LHCN-M2 (cell line): ENCODE measurements at places on chromosomes 5 and 9. TPM values are rescaled to one million over a fixed set of nuclear protein-coding genes. Genes with fewer than 3 reads are reported as not detected.
A peak's percentile ranks its signal among the peaks of the same experiment; 100 is the strongest.

The SLC25A2 gene
- total RNA-seq: 0.17 TPM in 1 of 2 replicates, not detected in the other

DNA sequence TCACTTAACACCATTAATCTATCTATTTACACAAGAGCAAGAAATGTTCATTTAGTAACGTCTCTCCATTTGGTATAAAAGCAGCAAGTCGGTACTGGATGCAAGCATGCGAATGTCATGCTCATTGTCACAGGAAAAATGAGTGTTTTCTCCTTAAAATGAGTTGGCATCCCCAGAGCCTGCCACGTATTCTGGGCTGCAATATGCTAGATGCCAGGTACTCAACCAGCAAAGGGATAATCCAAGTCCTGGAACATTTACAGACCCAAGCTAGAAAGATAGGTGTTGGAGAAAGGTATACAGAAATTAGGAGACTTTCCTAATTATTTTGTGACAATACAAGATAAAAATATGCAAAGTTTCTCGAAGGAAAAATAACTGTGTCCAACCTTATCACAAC is 217.5 kb downstream of the EBF1 start:
- no peak for DNase-seq

DNA sequence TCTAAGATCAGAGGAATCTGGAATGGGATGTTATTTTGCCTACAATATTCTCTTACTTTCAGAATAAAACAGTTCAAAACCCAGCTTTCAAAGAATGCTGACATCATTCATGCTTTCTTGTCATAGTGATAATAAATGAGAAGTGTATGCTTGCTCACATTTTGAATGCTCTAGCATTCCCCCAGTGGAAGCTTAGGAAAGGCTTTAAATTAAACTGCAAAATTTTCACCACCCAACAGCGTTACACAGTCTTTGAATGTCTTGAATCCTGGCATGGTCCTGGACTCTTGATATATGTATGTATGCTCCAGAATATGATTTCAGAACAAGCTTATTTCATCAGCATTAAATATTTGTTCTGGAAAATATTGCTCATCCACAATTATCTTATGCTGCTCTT is 964.3 kb upstream of the NUDT12 start:
- no peak for DNase-seq

DNA sequence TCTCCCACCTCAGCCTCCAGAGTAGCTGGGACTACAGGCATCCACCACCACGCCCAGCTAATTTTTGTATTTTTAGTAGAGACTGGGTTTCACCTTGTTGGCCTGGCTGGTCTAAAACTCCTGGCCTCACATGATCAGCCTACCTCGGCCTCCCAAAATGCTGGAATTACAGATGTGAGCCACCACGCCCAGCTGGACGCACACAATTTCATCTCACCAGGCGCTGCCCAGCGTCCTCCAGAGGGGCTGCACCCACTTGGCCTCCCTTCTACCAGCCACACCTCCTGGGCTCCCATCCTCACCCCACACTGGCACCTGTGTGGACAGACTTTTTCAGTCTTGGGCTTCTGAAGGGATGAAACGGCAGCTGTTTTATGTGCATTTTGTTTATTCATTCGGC is 3.8 kb upstream of the EXOC3 start:
- no peak for DNase-seq

GRCh38 chr9:127756233-127756632 is 21.1 kb upstream of the TOR2A start:
- DNase-seq: no peak

The IFNA21 gene
- not detected in 2 replicates for total RNA-seq

DNA sequence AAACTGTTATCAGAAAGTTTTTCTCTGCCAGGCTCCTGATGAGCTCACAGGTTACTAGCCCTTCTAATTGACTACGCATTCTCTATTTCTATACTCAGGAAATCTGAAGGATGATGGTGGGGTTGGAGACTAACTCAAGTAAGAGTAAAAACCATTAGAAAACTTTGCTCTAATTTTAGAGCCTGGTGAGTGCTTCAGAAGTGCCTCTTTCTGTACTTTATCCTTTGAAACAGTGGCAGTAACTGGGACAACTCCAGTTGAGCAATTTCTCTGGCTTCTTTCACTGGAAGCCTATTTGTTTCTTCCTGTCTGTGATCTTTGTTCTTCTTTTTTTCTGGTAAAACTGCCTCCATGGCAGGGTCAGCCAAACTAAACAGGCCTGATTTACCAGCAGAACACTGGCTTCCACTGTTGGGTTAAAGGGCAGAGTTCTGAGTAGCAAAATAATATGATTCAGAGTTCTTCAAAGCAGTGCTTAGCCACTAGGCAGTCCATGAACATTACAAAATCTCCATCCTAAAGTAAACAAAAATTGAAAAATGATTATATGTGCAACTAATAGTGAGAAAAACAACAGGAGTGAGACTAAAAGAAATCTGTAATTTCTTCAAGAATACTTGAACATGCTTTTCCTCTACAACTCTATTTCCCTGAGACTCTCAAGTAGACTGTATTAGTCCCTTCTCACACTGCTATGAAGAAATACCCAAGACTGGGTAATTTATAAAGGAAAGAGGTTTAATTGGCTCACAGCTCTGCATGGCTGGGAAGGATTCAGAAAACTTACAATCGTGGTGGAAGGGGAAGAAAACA is 79.8 kb downstream of the MROH2B start:
- DNase-seq: peak; percentile 66

DNA sequence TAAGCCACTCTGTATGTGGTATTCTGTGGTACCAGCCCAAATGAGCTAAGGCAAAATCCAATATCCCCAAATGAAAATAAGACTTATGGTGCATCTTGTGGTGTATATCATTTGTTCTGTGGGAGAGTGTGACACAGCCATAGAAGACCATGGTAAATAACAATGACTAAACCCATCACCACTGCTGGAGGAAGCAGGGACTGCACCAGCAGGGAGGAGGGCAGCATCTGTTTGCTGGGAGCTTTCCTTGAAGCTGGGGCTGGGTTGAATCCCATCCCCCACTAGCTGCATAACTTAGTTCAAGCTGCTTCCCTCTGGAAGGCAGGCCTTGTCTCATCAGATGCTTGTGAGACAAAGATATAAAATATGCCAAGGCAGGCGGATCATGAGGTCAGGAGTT is 14.2 kb downstream of the GADD45G start:
- DNase-seq: no peak

- no peak for DNase-seq
Measured at GRCh38 chr9:135065151-135065550, 22.3 kb upstream of the OLFM1 start.

GRCh38 chr5:147223948-147224791 is 10.7 kb upstream of the STK32A start:
- DNase-seq: peak; percentile 53

- DNase-seq: no peak
Measured at GRCh38 chr9:117073071-117073470, 341.8 kb downstream of the ASTN2 start.

DNA sequence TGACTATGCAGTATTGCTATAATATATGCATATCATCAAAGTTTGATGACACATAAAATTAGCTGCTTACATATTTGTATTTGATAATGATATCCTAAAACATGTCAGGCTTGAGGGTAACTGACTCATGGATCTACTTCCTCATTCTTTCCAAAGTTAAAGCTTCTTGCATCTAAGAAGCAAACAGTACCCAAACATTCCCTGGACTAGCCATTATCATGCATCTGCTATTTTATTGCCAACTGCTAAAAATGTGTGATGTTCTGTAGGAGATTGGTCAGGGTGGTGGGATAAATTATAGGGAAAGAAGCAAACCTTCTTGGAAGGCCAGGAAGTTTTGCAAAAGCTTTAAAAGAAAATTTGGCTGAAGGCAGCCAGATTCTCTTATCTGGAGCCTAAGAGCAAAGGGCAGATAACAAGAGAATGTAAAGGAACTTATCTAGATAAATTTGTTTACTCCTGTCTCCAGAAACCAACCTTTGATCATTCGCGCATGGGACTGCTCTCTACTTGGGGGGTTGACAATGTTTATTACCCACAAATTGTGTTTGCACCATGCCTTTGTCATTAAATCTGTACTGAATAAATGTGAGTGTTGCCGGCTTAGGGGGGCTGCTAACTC is 604.1 kb upstream of the TLE4 start:
- DNase-seq: no peak

The CER1 gene
- total RNA-seq: not detected in 2 replicates

- no peak for DNase-seq
Measured at GRCh38 chr5:124889850-124890249, 143.4 kb upstream of the ZNF608 start.

GRCh38 chr9:7509576-7510145 is 289.9 kb downstream of the DMAC1 start:
- DNase-seq: no peak

DNA sequence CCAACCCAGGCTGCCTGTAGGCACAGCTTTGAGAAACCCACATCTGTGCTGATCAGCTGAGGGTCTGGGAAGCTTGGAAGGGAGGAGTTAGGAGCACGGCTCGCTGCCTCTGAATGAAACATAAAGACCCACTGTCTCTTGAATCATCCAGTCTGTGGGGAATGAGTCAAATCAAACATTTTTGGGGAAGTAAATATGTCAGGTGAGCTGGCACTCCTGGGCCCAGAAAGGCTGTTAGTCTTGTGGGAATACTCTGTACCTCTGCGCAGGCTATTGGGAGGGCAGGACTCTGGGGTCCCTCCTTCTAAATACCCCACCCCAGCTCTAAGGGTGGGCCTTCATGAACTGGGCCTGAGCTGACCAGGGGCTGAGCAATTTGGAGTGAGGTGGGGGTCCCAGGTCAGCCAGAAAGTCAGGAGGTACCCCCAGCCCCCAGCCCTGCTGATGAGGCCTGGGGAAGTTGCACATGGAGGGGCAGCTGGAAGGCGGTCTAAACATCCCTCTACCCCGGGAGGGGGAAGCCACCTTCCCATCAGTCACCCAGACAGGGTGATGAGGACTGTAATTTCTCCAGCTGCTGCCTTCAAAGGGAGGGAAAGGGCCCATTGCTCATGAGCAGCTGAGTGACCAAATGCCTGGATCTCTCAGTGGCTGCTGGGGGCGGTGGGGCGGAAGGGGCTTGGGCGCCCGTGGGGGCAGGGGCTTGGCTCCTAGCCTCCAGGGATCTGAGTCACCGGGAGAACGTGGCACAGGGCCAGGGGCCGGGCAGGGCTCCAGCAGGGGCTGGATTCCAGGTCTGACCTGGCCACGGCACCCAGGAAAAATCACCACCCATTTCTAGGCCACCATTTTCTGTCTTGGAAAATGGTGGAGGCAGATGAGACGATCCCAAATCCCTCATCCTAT is 10.8 kb downstream of the FIBCD1 start:
- DNase-seq: peak; percentile 49

- no peak for DNase-seq
Measured at GRCh38 chr5:12522116-12522515, 617.9 kb upstream of the CTNND2 start.
